ENCODE measurements at places on chromosomes 2 and 18. TPM values are rescaled to one million over a fixed set of nuclear protein-coding genes. Genes with fewer than 3 reads are reported as not detected.
A peak's percentile ranks its signal among the peaks of the same experiment; 100 is the strongest.

DLX1 gene
- total RNA-seq = not detected

DNAJC5G gene
- not detected for total RNA-seq

CLEC4F gene
- total RNA-seq = not detected

IRS1 gene
- total RNA-seq = 33.2 TPM

LTBP1 gene
- 33.7 TPM for total RNA-seq

ME2 gene
- 38.9 TPM for total RNA-seq

VIT gene
- not detected for total RNA-seq

RUFY4 gene
- not detected for total RNA-seq

HSPE1 gene
- total RNA-seq = 34.1 TPM

DNA sequence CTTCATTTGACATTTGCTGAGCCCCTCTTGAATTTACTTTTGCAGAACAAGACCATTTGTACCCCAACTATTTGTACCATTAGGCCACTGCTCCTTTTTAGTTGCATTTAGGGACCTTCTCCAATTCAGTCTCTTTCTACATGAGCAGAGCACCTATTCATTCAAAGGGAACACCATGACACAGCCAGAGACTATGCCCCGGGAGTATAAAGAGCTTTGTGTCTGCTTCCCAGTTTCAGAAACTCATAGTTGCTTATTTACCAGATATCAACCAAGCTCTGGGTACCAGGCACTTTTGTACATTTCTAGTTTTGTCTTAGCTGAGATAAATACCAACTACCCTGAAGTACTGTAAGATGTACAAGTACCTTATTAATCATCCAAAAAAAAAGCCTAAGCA is 269.1 kb upstream of the SIX3 start:
- DNase-seq = no peak

GRCh38 chr18:35389095-35389618 is 12.0 kb upstream of the ZNF396 start:
- DNase-seq = peak; percentile 81

DNA sequence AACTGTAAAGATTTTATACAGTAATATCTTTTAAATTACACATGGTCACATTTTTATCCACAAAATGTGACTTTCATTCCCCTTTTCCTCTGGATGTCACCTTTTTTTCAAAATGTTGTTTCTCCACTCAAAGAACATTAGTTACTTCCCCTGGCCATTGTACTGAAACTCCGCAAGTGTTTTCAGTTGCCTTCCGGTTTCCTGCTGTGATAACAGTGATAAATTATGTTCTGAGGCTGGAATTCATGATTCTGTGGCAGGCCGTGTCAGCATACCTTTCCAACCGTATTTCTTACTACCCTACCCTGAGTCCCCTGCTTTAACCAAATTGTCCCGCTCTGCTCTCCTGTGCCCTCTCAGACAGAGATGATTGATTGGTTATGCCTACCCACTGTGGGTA is 53.5 kb downstream of the MGAT5 start:
- no peak for DNase-seq

- peak; percentile 87 for DNase-seq
These were observed 146.0 kb downstream of the SETBP1 start for GRCh38 chr18:44826418-44827259.

- peak; percentile 87 for DNase-seq
These were observed 26.8 kb downstream of the THAP4 start for GRCh38 chr2:241609859-241610793.

DNA sequence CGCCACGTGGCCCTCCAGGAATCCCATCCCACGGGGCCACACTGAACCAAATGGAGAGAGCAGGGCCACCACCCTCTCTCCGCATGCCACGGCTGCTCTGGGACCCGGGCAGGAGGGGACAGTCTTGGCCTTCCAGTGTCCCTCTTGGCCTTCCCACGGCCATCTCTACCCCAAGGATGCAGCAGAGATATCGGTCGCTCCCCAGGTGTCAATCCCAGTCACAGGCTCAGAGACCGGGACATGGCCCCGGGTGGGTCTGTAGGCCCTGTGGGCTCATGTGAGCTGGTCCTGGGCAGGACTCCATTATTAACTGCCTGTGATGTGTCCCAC is 15.3 kb downstream of the CAPN10 start:
- DNase-seq = no peak

DNA sequence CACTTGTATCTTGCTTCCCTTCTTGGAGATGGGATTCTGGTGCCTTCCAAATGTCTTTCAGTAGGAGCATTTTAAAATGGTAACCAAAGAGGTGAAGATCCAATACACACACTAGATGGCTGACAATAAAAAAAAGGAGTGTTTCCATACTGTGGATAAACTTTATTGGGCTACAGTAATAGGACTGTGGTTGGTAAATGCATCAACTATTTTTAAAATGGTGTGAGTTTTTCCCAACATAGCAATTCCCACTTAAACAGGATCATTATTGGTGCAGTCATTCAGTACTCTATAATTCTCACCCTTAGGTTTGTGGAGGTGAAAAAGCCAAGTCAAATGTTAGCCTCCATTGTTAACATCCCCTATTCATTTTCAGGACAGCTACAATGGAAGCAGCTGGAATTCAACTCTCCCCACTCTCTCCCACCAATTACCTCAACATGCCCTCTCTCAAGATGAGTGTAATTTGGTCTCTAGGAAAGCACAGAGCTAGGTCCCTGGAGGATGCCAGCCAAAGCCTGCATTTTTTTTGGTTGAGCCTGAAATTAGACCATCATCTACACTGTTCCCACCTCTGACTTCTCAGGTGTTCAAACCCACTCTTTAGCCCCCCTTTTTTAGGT is 273.3 kb downstream of the TCF4 start:
- DNase-seq = no peak

DNA sequence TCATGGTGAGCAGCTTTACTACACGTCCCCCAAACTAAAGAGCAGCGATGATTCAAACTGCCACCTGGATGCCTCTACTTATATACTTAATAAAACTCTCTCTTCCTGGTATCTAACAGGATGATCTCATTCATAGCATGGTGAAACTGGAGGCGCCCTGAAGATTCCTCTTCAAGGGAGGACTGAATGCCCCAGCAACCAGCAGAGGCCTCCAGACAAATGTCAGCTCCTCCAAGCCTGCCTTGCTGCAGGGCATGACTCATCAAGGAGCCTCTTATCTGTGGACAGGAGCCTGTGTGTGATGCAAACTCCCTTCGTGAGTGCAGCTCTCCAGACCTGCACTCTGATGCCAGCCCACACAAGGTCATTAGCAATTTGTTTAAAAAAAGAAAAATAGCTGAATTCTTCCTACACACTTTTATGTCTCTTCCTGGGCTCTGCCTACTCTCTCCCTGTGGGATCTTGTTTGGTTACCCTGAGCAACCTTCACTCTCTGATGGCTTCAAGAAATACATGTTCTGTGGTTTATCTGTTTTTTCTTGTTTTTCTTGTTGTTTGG is 30.2 kb downstream of the LONRF2 start:
- DNase-seq = peak; percentile 96

- no peak for DNase-seq
These were observed 77.3 kb upstream of the CXCR4 start for GRCh38 chr2:136195226-136195625.

DNA sequence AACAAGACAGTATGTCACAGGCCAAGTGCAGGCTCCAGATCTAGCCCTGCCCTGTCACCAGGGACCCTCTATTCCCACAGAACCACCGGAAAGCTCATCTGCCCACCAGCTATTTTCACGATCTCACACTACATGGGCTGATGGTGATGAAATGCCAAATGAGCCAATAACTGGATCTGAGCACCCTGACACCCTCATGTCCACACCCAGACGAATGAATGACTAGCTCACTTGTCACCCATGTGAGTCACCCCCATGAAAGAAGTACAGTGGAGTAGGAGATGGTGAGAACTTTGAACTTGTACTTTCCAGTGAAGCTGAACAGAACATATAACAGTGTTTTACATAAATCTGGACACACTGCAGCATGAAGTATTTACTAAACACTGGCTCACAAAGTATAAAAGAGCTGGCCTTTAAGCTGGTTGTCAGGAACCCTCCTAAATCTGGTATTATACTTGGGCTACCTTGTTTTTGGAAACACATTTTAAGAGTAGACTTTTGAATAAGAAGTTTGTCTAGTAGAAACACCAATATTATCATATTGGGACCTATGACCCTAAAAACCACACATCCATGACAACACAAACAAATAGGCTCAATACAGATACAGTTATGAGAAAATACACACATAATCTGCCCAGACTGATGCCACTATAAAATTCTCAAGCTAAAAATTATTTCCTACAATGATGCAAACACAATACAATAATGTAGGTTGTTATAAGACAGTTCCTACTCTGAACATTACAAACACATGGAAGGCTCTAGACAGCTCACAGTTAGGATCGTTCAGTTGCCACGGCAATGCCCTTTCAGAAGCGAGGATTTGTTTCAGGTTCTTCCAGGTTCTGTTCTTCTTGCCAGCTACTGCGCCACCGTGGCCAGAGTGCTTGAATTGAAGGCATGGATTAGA is 19.0 kb downstream of the INO80C start:
- peak; percentile 80 for DNase-seq

- no peak for DNase-seq
These were observed 10.9 kb downstream of the TMBIM1 start for GRCh38 chr2:218281449-218281848.

DNA sequence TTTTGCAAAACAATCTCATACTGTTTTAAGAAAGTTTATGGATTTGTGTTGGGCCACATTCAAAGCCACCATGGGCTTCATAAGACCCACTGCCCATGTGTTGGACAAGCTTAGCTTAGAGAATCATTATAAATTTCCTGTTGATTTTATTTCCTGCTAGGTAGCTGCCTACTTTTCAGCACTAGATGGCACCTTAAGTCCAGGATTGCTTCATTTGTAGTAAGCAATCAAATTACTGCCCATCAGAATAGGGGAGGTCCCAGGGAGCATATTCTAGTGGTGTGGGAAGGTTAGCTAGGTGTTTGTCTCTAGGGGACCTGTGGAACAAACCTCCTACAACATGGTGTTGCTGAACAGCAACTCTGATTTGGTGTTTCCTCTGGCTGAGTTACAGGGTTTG is 11.0 kb upstream of the DCDC2C start:
- peak; percentile 20 for DNase-seq

GRCh38 chr2:207930747-207931146 is 94.6 kb downstream of the PLEKHM3 start:
- no peak for DNase-seq

DNA sequence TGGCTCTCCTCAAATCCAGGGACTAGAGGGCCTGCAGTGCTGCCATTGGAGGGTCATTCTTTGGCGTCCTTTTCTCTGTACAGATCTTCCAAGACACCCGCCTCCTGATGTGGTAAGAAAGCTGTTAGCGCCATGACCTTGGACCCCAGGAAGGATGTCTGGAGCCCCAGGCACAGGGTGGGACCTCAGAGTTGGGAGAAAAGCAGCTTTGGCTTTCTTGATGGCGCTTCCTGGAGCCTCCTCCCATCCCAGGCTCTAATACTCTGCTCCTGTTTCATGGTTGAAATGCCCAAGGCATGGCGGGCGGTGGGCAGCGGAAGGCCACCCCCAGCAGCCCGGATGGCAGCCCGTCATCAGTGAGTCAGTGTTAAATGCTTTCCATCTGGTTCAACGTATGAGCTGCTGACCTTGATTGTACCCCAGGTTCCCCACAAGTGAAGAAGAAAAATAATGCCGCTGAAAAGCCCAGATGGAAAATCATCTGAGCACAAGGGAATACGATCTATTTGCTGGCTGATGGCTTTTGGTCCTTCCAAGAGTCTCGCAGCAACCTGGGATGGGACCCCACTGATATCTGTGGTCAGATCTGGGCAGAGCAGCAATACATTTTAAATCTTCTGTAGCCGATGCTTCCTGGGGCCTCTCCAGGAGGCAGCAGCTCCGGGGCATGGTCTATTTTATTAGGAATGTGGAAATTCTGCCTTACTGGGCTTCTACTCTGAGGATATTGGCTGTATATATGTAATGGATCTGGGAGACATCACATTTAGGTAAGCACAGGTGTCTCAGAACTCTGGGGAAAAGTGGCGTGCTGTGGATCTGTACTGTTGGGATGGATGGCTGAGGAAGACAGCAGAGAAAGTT is 15.1 kb downstream of the ACKR3 start:
- DNase-seq = no peak

- no peak for DNase-seq
These were observed 184.8 kb downstream of the LRP1B start for GRCh38 chr2:141946016-141946415.

DNA sequence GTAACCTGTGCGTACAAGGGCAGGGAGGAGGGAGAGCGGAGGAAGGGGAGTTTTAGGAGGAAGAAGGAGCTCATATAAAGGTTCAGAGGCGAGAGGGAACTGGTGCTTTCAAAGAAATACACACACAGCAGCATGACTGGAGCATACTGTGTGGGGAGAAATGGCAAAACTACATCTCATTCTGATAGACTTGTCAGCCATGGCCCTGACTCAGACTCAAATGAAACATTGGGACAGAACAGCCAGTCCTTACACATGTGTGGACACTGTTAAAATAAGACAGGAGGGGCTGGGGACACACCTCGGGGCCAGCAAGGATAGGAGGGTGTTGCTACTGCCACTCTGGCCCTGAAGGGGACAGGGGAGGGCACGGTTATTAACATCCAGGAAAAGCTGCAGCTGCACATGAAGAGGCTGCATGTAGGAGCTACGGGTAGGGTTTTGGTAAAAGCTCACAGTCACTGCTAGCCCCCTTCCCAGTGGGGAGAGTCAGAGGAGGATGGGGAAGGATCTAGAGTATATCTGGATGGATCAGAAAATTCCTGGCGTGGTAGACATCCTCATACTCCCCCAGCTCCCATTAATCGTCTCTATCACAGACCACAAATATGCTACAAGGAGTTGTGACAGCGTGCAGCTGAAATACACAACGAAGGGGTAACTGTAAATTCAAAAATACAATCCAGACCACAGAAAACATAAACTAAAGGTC is 110.5 kb downstream of the GATA6 start:
- peak; percentile 83 for DNase-seq

DNA sequence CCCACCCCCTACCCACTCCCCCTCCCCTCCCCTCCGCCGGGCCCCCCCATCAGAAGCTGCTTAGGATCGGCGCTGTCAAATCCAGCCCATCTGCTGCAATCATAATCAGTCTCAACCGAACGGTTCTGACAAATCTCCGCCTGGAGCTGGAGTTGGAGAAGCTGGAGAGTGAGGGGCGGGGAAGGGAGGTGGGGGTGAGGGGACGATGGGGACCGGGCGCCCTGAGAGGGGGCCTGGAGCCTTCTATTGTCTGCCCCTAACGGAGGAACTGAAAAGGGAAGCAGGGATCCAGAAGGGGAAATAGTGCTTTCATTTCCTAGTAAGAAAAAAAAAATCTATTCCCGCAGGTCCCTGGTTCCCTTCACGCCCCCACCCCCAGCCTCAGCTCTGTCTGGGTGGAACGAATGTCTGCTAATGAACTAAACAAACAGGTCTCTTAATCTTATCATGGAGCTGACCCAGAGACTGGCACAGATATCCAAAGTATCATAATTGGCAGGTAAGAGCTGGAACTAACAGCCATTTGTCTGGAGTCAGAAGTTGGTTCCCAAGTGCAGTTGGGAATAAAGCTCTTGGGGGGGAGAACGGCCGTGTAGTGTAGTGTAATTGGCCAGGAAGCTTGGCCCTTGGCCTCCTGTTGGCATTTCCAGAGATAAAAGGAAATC is 301.2 kb downstream of the NCKAP5 start:
- DNase-seq = no peak

DNA sequence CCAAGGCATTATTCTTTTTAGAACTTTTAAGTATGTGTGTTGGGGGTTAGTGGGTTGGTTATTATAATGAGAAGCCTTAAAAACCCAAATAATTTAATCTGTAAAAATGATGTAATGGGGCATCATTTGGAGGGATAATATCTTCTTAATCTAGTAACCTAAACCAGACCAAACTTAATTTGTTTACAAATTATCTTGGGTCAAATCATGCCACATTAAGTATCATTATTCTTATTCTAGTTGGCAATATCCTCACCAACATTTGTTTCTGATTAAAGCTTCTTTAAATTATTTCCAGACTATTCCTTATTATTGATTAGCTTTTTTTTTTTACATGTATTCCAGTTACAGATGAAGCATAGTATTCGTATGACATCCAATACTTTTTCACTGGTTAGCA is 85.5 kb upstream of the VWC2L start:
- no peak for DNase-seq

Data from fibroblast of villous mesenchyme (primary cell).